Left lung (tissue), 14 donors: ENCODE measurements at places on chromosomes 16 and 17. TPM values are rescaled to one million over a fixed set of nuclear protein-coding genes. Genes with fewer than 3 reads are reported as not detected.
A peak's percentile ranks its signal among the peaks of the same experiment; 100 is the strongest.

The PRSS33 gene
- not detected for total RNA-seq

The HSD11B2 gene
- 3.9 TPM for total RNA-seq

The RCVRN gene
- total RNA-seq = 0.50 TPM

- DNase-seq = no peak
Measured at GRCh38 chr16:27511657-27512448, 37.9 kb downstream of the GTF3C1 start.

DNA sequence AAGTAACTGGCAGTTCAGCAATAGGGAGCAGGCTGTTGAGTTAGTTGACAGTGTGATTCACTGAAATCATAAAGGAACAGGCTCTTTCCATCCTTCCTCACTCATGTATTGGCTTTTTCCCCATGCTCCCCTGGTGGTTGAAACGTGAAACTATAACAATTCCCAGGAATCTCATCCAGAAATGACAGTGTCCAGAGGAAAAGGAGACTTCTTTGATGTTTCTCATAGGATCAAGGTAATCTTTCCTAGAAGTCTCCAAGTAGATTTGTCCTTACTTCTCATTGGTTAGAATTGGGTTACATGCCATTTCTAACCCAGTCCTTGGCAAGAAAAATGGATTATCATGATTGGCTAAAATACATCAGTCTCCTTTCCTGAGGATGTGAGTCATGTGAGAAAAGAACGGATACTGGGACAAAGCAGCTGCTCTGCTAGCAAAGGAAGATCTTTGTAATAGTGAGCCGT is 14.4 kb downstream of the TTC19 start:
- peak; percentile 87 for DNase-seq

DNA sequence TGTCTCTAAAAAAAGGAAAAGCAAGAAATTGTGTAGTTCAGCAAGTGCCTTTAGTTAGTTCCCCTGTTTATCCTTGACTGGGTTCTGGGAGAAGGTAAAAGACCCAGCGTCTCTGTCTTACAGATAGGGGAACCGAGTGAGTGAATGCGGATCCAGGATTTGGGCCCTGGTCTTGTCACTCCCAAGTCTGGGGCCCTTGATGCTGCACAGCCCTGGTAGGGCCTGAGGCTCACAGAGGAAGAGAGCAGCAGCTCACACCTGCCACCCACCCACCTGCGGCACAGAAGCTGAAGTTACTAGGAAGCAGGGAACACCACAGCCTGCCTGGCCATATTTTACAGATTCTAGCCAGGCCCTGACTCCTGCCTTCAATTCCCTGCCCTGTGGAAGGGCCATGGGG is 22.2 kb downstream of the LASP1 start:
- no peak for DNase-seq

DNA sequence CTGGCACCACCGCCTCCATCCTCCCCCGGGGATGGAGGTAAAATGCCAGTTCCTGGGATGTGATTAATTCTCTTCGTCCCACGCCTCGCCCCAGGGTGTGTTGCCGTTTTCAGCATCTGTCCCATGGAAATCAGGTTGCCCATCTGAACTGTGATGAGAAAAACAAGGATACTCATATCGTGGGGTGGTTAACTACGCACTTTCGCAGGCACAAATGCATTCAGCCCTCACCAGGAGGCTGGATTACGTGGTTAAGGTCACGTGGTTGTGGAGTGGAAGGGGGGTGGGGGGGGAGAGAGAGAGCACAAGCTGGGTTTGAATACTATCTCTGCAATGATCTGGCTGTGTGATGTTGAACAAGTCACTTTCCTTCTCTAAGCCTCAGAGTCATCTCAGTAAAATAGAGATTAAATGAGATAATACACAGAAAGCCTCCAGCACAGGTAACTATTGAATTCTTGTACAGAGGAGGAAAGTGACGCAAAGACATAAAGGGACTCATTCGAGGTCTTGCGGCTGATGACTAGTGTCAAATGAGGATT is 74.7 kb downstream of the BMERB1 start:
- DNase-seq = no peak

DNA sequence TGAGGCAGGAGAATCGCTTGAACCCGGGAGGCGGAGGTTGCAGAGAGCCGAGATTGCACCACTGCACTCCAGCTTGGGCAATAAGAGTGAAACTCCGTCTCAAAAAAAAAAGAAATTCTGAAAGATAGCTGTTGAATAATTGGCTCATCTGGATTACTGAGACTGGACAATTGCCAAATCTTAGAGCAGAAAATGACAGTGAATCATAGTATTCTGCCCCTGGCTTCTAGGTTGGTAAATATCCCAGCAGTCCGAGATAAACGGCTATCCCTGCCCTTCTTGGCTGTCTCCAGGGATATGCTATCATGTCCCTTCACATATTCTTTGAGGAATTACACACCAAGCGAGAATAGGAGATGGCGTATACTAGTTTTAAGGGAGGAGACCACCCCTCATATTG is 35.5 kb upstream of the METTL16 start:
- no peak for DNase-seq

- DNase-seq = peak; percentile 82
Measured at GRCh38 chr16:67284699-67285646, 5.6 kb downstream of the PLEKHG4 start.

GRCh38 chr17:37643869-37644268 is 623 bp upstream of the DDX52 start:
- DNase-seq = peak; percentile 7

- DNase-seq = no peak
Measured at GRCh38 chr16:35565626-35566025, 2106.2 kb downstream of the TP53TG3F start.
